ENCODE measurements at places on chromosomes 7 and 10.

DNA sequence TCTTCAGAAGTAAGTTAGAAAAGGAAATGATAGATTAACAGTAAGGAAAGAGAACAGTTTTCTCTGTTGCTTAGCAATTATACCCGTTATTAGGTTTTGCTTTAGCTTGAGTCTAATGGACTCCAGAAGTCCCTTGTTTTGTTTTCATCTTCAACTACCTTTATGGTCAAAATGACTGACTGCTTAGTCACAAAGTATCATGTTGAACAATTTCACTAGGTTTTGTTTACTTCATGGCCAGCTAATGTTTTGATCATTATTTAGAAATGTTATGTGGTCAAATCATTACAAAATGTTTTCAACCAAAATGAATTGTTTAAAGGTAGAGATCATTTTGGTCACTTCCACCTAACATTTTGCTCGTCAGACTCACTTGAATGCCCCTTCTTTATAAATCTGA is 1.9 kb downstream of the UBN2 start:
- no peak for DNase-seq

DNA sequence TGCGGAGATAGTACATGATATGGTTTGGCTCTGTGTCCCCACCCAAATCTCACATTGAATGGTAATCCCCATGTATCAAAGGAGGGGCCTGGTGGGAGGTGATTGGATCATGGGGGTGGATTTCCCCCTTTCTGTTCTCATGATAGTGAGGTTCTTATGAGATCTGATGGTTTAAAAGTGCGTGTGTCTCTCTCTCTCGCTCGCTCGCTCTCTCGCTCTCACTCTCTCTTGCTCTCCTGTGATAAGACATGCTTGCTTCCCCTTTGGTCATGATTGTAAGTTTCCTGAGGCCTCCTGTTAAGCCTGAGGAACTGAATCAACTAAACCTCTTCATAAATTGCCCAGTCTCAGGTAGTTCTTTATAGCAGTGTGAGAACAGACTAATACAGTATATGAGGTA is 171.9 kb downstream of the NSUN6 start:
- no peak for DNase-seq

GRCh38 chr7:840001-840600 is 7.8 kb downstream of the SUN1 start:
- DNase-seq: no peak

DNA sequence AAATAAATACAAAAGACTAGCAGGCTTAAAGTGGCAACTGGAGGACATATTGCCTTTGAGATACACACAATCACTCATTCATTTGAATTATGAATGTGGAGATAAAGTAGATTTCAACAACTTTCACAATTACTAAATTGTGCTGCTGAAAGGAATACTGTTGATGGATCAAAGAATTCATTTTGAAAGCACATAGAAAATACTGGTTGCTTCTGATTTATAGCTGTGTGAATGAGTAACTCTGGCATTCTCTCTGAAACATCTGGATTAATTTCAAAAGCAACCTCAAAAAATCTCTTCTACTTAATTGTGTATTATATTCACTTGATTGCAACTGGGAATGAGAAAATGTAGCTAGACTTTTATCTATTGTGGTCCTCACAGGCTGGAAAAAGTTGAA is 397.6 kb downstream of the THSD7A start:
- no peak for DNase-seq

- no peak for DNase-seq
Observed at GRCh38 chr10:22605168-22605567, 109.2 kb downstream of the PIP4K2A start.

DNA sequence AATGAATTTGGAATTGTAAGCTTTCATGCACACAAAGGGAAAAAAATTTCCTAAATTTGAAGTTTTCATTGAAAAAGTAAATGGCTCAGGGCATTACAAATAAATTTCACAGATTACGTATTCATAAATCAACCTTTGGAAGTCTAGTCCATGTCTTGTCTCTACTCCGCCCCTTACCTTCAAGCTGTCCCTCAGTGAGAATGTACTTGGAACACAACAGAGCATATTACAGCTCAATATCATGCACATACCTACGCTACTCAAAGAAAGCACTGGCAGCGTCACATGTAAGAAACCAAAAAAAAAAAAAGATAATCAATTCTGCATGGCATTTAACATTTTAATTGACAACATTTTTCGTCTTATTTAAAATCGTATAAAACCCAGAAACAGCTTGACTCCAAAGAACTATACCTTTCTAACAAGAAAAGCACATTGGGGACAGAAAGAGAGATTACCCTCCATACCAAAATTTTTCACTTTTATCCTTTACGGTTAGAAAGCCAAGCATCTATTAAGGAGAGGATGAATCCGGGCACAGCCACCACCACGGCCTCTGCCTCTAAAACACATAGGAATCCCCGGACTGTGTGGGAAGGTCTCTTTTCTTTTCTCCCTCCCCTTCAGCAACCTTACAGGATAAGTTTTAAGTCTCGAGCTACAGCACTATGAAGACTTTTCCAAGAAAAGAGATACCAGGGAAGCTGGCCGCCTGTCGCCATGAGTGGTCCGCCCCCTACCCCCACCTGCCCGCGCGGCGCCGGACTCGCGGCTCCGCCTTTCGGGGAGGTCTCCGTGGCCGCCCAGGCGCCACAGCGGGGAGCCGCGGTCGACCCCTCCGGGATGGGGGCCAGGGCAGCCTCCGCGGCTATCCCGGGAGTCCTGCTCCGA is 1.1 kb downstream of the JMJD1C start:
- no peak for DNase-seq

DNA sequence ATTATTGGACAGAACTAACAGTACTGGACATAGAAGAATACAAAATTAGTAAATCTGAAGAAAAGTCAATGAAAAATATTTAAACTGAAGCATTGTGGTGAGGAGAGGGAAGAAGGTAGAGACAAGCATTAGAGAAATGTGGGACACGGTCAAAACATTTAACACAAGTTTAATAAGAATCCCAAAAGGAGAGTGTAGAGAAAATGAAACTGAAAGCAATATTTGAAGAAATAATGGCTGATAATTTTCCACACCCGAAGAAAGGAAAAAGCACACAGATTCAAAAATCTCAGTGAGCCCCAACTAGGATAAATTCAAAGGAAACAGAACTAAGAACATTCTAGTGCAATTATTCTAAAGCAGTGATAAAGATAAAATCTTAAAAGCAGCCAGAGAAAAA is 126.4 kb upstream of the LRRTM3 start:
- no peak for DNase-seq

DNA sequence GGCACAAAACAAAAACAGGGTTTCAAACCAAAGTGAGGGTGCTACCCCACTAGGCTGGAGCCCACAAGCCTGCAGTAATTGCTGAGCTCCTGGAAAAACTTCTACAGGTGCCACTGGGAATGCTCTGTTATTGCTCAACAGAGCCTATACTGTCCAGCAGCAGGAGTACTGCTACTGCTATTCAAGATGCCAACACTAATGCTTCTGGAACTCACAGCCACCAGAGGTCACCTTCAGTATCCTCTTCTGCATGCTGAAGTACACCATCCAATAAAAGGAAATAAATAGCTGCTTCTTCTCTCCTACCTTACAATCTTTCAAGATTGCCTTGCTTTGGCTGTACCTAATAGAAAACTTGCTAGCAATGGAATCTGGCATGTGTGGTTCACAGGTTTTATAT is 222.0 kb downstream of the LRRN3 start:
- DNase-seq: no peak

GRCh38 chr10:70742537-70743429 is 42.4 kb downstream of the TBATA start:
- DNase-seq: no peak

- no peak for DNase-seq
Observed at GRCh38 chr7:130492523-130493274, 814 bp downstream of the MEST start.

GRCh38 chr7:130420943-130421578 is 19.8 kb downstream of the CEP41 start:
- DNase-seq: no peak

- no peak for DNase-seq
Observed at GRCh38 chr7:151306374-151306773, 35.2 kb upstream of the NUB1 start.

DNA sequence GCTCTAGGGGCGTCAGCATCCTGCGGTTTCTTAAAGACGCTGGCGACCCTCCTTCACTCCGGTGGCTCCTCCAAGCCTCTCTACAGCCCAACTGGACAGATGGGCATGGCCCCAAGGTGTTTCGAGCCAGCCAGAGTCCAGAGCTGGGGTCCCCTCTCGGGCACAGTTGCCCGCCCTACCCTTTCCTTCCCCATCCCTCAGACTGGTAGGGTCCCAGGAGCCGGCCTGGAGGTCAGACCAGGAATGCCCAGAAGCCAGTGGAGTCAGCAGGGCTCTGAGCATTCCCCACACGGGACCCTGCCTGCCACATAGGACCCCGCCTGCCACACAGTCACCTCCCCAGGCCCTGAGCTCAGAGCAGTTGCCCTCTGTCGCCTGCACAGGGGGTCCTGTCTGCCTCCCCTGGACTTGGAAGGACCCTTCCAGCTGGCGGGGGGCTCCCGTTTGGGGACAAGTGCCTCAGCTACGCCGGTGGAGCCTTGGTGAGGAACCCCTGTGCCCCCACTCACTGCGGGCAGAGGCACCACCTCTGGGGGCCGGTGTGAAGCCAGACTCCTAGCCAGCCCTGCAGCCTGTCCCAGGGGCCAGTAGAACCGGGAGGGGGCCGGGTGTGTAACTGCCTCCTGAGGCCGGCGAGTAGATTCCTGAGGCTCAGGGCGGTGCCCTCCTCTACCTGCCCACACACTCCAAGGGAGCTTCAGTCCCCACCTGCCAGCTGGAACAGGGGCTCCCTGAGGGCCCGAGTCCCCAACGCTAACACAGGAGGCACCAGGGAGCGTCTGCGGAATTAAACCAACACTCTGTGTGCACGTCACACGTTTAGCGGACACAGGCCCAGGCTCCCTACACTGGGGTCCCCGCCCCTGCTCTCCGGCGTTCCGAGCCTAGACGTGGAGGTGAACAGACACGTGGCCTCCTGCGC is 19.4 kb upstream of the PDGFA start:
- no peak for DNase-seq

DNA sequence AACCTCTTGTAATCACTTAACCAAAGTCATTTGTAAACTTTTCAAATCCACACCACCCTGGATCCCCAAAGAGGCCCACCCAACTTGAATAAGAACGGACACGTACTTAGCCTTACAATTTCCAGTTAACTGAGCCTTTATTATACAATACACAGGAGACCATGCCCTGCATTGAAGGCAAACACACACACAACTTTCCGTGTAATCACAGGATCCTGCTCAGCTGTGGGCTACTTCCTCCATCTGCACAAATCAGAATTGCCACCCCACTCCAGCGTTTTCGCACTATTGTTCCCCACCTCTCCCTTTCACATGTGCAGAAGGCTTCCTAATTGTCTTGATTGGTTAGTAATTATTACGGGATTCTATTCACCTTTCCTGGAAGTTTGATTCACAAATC is 12.1 kb upstream of the PODXL start:
- no peak for DNase-seq

DNA sequence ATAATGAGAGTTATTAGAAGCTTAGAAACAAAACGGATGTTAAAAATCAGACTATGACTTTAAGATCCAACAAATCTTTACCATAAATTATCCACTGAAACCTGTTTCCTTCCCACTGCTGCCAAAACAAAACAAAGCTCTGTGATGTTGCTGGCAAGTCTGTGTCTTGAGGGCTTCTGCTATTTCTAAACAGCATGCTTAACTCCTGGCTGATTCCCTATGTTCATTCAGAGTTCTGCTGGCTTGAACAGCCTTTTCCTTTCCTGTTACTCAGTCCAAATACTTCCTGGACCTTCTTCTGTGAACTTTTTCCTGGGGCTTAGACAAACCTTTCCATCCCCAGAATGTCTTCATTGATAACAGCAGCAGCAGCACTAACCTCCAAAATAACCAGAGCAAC is 448.1 kb downstream of the SORCS1 start:
- no peak for DNase-seq

DNA sequence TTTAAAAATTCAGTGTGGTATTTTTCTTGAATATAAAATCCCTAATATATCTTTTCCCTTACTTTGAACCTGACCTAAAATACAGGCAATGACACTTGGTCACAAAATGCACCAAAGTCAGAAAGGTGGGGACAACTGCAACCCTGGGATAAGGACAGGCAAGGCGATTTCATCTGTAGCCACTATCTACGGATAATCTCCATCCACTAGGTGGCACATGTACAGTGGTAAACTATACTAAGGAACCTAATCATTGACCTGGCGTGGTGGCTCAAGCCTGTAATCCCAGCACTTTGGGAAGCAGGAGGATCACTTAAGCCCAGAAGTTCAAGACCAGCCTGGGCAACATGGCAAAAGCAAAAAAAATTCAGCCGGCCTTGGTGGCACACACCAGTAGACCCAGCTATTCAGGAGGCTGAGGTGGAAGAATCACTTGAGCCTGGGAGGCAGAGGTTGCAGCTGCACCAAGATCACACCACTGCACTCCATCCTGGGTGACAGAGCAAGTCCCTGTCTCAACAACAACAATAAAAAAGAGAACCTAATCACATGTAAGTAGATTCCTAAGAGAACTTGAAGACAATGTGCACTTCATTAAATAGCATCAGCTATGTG is 98.9 kb downstream of the KMT2C start:
- peak; percentile 3 for DNase-seq

GRCh38 chr10:103493916-103494877 is 692 bp downstream of the NEURL1 start:
- peak; percentile 37 for DNase-seq

GRCh38 chr7:151958036-151959010 is 2.1 kb downstream of the GALNTL5 start:
- no peak for DNase-seq

DNA sequence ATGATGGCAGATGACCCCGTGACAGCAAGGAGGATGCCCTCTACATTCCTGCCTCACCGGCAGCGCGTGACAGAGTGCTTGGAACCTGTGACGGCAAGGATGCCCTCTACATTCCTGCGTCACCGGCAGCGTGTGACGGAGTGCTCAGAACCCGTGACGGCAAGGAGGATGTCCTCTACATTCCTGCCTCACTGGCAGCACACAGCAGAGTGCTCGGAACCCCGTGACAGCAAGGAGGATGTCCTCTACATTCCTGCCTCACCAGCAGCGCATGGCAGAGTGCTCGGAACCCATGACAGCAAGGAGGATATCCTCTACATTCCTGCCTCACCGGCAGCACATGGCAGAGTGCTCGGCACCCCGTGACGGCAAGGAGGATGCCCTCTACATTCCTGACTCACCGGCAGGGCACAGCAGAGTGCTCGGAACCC is 231.0 kb downstream of the DIP2C start:
- DNase-seq: no peak

DNA sequence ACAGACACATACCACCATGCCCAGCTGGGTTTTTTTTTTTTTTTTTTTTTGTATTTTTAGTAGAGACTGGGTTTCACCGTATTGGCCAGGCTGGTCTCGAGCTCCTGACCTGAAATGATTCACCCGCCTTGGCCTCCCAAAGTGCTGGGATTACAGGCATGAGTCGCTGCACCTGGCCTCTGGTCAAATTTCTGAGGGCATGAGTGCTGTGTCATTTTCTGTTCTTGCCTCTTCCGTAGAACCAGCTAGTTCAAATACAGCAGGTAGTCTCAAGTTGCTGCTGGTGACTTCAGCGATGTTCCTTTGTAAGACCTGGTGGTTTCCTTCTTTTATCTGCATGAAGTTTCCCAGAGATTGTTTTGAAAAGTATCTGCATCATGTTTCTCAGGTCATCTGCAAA is 134.8 kb upstream of the SHH start:
- DNase-seq: no peak

GRCh38 chr10:7817984-7818294 is 366 bp upstream of the TAF3 start:
- no peak for DNase-seq

All from CD4-positive, alpha-beta T cell (primary cell).